Fibroblast of skin of left quadriceps (primary cell): ENCODE measurements at places on chromosomes 5 and 9.

DNA sequence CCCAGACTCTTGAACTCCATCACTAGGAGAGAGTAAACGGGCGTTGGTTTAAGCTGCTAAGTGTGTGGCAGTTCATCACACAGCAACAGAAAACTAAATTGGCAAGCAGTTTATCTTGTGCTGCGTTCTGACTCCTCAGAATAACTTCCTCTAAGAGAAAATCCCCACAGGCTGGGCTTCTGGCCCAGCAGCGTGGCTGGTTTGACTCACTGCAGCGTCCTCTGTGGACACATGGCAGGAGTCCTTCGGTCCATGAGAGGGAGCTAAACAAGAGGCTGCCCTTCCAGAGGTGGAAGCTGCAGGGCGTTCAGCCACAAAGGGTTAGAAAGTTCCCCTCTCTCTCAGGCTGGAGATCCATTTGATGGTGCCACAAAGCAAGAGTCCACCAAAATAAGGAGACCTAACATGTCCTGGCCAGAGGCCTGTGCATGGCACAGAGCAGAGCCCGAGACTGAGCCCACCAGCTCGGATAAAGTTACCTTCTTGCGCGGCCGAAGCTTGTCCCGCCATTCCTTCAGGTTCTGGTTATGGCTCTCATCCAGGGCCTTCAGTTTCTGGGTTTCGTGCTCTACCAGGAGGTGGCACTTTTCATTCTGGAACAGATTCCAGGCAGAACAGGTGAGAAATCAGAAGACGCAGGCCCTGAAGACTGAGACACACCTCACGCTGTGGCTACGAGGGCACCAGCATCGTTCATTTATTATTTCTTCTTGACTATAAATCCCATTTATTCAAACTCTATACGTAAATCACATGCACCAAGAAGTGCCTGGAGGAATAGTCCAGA, 46.2 kb upstream of the FBXW11 start:
- no peak for DNase-seq

GRCh38 chr5:170286386-170286925, 11.1 kb downstream of the LCP2 start:
- DNase-seq = no peak

GRCh38 chr9:95296761-95297160, 20.7 kb downstream of the FANCC start:
- DNase-seq = no peak

DNA sequence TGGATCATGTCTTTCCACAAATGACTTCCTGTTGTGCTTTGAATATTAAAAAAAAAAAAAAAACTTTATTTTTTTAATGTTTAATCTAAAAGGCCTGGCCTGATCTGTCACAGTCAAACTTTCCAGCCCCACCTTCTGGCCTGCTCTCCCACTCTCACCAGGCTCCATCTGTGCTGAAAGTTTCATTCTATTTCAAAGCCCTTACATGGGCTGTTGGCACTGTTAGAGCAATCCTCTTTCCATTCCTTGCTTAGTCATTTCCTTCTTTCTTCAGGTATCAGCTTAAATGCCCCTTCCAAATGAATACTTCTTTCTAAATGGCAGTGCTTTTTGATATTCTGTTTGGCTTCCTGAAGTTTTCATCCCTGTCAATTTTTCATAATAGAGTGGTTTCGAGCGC, 1104.8 kb upstream of the C9orf72 start:
- no peak for DNase-seq

DNA sequence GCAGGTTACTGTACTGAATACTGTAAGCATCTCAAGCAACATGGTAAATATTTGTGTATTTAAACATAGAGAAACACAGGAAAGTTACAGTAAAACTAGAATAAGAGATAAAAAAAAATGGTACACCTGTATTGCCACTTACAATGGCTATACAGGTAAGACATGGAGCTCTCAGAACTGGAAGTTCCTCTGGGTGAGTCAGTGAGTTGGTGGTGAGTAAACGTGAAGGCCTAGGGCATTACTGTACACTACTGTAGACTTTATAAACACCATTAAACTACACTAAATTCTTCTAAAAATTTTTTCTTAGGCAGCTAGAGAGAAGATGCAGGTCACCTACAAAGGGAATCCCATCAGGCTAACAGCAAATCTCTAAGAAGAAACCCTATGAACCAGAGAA, 872.9 kb downstream of the TAF11L14 start:
- DNase-seq = no peak

DNA sequence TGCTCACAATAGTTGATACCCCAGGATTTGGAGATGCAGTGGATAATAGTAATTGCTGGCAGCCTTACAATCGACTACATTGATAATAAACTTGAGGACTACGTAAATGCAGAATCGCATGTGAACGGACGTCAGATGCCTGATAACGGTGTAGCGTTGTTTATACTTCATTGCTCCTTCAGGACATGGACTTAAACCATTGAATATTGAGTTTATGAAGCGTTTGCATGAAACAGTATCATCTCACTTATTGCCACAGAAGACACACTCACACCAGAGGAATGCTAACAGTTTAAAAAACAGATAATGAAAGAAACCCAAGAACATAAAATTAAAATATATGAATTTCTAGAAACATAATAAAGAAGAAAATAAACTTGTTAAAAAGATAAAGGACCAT, 101.6 kb downstream of the GABBR2 start:
- no peak for DNase-seq

- no peak for DNase-seq
These were observed 110.1 kb downstream of the CARTPT start for GRCh38 chr5:71829206-71829605.

DNA sequence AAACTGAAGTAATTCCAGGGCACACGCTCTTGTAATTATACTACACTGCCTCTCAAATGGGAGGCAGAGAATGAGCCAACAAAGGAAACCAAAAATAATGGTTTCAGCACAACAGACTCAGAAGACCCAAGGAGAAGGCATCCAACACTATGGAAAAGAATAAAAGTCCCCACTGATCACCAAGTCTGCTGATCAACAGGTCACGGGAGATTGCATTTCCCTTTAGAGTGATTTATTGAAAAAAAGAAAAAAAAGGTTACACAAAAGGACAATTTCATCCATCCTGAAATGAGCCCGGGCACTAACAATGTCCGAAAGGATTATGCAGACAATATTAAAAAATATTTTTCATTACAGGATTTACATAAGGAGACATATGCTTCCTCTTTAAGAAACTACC, 28.8 kb downstream of the MYO10 start:
- no peak for DNase-seq

DNA sequence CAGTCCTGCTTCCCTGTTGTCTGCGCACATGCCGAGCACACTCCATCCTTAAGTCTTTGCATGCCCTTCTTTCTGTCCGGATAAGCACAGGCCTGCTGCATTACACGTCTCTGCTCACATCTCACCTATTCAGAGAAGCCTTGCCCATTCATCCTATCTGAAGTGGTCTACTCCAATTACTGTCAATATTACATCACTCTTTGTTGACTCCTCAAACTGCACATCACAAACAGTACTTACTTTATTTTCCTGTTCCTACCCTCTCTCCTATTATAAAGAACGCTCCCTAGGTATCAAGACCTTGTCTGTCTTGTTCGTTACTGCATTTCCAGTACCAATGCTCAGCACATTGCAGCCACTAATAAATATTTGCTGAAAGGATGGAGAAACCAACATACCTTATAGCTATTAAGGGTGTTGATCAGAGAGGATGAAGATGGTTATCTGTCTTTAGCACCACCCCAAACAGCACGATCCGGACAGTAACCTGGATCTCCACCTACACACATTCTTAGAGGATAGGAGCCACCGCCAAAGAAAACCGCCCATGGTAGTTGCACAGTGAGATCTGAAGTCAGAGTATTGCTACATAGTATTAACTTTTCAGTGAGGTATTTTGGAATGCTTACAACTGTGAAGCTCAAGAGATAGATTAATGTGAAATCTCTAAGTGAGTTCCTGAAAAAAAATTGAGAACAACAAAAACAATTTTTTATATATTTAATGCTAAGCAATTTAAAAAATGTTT, 1.6 kb upstream of the PRRC1 start:
- no peak for DNase-seq

DNA sequence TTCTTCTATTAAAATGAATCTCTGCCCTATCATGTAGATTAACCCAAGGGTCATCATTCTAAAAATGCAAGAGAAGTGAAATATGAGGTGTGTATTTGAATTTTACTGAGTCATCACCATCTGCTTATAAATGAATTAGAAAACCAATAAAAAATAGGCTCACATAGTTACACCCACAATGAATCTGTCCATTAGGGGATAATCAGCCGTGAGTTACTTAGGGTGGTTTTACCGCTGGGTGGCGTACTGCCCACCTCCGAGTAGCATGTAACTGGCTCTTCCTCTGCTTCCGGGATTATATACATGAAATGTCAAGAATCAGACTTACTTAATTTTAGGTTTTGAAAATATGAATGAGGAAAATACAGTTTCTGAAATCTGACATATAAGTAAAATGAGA, 332.9 kb upstream of the CCNG1 start:
- no peak for DNase-seq

- DNase-seq = peak; percentile 6
These were observed 135.6 kb upstream of the PPP1R26 start for GRCh38 chr9:135343837-135344522.

- DNase-seq = no peak
These were observed 79.4 kb downstream of the SLC1A3 start for GRCh38 chr5:36685631-36686288.

DNA sequence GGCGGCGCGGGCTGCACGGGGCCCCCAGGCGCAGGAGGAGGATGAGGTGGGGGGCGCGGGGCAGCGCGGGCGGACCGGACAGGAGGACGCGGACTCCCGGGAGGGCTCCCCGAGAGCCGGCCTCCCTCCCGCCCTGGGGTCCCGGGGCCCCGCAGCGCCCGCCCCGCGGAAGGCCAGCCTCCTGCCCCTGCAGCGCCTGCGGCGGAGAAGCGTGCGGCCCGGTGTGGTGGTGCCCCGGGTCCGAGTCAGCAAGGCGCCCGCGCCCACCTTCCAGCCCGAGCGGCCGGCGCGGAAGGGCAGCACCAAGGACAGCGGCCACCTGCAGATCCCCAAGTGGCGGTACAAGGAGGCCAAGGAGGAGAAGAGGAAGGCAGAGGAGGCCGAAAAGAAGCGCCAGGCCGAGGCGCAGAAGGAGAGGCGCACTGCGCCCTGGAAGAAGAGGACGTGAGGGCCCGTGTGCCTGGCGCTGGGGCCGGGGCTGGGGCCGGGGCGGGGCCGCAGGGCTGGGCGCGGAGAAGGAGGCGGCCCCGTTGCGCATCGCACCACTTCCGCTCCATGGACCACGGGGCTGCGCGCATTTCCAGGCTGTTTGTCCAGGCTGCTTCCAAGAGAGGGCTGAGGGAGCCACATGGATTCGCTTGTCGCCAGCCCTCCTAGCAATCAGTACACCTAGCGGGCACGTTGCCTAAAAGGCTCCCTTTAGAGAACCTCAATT, 86.0 kb downstream of the ANKRD33B start:
- DNase-seq = no peak

DNA sequence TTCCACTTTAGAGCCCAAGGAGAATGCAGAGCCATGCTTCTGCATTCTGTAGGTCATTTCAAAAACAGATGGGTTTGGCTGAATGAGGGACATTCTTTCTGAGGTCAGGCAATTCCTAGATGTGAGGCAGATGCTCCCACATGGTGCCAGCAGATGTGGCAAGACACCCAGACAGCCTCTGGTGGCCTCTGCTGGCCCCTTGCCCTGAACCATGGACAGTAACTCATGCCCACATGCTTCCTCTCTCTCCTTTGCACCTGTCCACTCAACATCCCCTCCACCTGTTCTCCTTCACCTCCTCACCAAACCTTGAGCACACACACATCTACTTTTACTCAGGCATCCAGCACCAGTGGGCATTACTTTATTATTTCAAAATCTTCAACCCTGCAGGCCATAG, 252.3 kb downstream of the DNAH5 start:
- no peak for DNase-seq

DNA sequence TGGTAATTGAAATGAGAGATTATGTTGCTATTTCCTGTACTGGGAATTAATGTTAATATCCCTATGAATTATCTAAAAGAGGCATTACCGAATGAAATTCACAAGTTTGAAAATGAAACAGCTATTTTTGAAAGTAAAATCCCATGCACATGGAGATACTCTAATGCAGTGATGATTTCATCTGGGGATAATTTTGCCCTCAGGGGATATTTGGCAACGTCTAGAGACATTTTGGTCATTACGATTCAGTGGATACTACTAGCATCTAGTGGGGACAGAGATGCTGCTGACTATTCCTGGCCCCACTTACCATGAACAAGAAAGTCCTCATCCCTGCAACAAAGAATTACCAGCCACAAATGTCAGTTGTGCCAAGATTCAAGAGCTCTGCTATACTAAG, 500.9 kb downstream of the EFNA5 start:
- no peak for DNase-seq
